GM06990 (cell line): ENCODE measurements at places on chromosomes 6 and 20.
A peak's percentile ranks its signal among the peaks of the same experiment; 100 is the strongest.

DNA sequence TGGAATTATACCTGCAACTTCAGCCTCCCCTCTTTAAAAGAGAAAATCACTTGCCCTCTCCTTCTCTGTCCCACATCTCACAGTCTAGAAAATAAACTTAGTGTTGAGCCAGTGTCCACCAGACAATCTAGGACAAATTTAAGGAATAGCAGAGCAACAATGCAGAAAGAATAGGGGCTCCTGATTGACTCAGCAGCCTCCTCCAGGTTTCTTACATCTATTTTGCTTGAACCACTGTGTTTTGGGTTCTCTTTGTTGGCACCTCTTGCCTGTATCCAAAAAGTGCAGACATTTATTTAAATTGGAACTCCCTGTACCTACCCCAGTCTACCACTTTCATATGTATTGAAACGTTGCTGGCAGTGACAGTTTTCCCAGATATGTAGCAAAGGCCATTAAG is 133.7 kb upstream of the HSF2 start:
- no peak for DNase-seq

DNA sequence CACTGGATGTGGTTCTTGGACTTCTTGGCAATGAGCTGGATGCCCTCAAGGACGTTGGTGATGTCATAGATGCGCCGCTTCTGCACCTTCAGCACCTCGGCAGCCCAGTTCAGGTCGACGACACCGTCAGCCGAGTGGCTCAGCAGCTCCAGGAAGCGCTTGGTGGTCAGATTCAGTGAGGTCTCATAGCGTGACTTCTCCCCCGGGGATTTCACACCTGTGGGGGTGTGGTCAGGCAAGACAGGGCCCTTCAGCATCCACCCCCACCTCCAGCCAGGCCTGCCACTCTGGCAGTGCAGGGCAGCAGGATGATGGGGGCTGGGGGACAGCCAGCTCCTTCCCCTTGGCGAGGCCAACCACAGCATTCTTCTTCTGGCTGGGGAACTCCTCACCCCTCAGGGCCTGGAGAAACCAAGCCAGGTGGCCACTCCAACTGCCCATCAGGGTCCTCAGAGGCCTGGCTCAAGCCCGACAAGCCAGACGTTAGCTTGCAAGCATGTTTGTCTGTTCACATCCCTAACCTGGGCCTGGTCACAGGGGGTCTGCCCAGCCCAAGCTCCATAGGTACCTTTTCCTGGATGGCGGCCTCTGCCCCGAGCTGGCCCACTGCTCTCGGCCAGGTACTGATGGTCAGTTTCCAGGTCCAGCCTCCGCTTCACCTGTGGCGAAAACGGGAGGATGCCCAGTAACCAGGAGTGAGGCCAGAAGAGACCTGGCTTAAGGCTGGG is 5.7 kb upstream of the NECAB3 start:
- peak; percentile 78 for DNase-seq

GRCh38 chr6:14026831-14027539 is 90.6 kb upstream of the CD83 start:
- DNase-seq = no peak

DNA sequence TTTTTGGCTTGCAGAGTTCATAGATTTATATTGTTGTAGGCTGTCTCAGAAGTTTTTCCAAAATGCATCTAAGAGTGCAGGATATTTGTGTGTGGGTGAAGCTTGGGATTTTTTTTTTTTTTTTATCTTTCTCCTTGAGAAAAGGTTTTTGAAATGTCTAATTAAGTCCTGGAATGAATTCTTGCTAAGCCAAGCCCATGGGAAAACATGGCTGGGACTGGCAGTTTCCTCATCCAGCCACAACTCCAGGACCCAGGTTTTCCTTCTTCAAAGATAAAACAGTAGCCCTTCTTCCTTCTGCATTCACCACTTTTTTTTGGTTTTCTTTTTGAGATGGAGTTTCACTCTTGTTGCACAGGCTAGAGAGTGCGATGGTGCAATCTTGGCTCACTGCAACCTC is 242.5 kb upstream of the JAG1 start:
- DNase-seq = no peak

DNA sequence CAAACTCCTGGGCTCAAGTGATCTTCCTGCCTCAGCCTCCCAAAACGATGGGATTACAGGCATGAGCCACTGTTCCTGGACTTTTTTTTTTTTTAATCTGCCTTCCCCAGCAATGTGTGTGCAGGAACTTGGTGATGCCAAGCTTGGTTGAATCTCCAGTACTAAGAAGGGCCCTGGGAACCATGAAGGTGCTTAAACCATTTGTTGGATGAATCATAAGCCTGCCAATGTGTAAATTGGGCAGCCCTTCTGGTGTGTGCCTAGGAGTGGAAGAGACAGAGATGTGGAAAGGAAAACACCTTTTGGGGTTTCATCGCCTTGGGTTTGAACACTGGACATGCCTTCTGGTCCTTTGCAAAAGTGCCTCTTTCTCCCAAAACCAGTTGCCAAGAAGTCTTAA is 7.1 kb upstream of the SPO11 start:
- no peak for DNase-seq

GRCh38 chr20:15379681-15380296 is 1042.4 kb upstream of the FLRT3 start:
- DNase-seq = no peak

DNA sequence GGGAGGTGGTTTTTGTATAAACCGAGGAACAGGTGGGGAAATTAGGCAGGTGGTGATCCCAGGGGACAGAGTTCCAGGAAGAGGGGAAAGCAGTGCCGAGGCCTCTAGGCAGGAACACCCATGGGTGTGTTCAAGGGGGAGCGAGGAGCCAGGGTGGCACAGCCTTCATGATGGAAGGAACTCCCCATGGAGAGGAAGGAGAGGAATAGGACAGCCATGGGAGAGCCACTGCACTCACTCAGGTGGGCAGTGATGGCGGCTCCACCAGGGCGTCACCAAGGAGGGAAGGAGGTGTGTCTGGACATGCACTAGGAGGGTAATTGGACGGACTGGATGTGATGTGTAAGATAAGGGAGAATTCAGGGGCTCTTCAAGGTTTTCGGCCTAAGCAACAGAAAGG is 98.2 kb downstream of the THBS2 start:
- no peak for DNase-seq

DNA sequence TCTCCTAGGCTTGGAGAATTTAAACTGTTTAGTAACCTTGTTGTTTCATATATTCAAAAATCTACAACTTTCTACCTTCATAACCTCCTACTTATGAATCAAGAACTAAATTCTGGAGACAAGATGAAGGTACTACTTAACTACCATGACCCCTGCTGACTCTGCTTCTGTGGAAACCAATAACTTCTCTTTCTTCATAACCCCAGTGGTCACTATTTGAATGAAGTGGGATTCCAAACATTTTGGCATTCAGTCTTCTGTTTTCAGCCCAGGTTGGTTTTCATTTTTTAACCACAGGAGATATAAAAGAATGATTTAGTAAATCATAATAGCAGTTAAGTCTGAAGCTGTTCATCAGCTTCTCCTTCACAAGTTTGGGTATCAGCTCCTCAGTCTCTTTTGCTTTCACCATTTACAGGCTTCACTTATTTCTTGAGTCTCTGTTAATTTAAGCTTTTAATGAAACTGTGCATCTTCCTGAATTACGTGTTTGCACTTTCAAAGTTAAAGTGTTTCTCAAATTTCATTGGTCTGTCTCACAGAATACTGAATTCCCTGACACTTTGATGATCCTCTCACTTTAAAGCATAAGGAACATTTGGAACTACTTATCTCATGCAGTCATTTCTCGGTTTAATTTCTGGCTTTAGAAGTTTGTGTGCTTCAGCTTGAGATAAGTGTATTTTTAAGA is 9.5 kb downstream of the SENP6 start:
- DNase-seq = no peak

- peak; percentile 10 for DNase-seq
These were observed at the start of gene LAMA4 for GRCh38 chr6:112253841-112254816. TSS of gene LAMA4 (minus strand) at chr6:112254567. CDS start at chr6:112254150, 417 bp downstream.

- DNase-seq = no peak
These were observed 18.5 kb upstream of the ZC3H12D start for GRCh38 chr6:149503276-149503675.
